ENCODE measurements at places on chromosomes 16 and 17. TPM values are rescaled to one million over a fixed set of nuclear protein-coding genes. Genes with fewer than 3 reads are reported as not detected.

DNA sequence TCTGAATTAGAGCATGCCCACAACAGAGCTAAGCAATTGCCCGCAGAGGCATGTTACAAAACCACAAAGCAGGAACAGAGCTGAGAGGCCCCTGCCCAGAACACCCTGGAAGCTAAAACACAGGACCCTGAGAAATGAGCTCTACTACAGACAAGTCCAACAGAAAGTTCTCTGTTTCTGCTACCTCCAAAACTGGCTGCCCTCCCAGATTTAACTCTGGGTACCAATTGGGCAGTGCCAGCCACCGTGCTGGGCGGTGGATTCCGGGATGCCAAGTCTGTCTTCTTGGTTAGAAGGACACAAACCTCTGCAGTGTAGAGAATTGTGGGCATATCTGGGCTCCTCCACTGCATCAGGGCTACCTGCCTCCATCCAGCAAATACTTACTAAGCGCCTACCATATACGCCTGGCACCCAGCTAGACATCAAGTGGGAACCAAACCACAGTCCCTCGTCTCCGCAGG, 1.0 kb downstream of the CMTM4 start:
- peaks cover 16% of the 10 kb centered on the region for H3K4me1 ChIP-seq
- H3K4me3 ChIP-seq: peak overlapping the region; percentile 87
- peak overlapping the region; percentile 65 for H3K27ac ChIP-seq
- H3K27me3 ChIP-seq: peaks cover 3% of the 10 kb centered on the region
- H3K36me3 ChIP-seq: no peaks in the 10 kb centered on the region

The PRR35 gene
- 0.12 TPM for total RNA-seq

The BRCA1 gene
- total RNA-seq: 19.4 TPM

DNA sequence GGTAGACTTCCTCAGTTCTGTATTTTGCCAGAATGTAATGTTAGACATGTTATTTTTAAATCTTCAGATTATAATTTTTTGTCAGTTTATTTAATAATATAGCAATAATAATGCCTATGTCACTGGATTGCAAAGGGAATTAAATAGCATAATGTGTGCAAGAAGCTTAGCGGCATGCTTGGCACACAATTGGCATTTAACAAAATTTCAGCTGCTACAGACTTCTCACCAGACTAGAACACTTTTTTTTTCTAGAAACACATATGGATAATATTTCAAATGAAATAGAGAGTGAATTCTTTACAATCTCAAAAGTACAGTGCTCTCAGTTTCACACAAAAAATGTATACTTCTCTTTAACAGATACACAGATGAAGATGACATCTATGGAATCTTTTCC, 757.4 kb downstream of the CDH11 start:
- H3K36me3 ChIP-seq: no peaks in the 10 kb centered on the region
- H3K27ac ChIP-seq: no peak overlapping the region
- no peaks in the 10 kb centered on the region for H3K27me3 ChIP-seq
- DNase-seq: no peak
- H3K4me1 ChIP-seq: peaks cover 17% of the 10 kb centered on the region
- no peak overlapping the region for H3K4me3 ChIP-seq

DNA sequence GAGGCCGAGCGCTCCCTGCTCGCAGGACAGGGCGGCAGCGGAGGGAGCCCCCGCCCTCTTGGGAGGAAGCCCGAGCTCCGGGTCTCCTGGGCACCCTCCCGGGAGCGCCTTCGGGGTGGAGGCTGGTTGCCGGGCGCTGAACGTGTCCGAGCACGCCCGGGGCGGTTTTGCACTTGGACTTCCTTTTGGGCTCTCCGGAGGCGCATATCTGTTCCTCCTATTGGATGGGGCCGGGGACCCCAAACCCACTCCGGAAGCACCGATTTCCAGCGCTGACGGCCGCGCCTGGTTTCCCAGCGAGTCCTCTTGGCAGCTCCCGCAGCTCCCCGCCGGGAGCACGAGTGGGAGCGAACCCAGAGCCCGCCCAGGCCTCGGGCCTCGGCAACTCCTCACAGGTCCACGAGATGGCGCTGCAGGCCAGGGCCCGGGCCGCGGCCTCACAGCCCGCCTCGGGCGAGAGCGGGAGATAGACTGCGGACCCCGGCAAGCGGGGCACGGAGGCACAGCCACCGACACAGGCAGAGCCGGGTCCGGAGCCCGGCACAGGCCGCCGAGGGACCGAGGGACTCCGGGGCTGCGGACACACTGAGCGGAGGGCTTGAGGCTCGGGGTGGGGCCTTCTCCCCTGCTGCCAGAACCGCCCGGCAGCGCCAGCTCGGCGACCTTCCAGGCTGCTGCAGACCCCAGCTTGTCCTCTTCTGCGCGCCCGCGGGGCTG, 12.7 kb downstream of the TBX2 start:
- H3K4me3 ChIP-seq: peak overlapping the region; percentile 74
- H3K27ac ChIP-seq: no peak overlapping the region
- DNase-seq: no peak
- H3K36me3 ChIP-seq: peaks cover 3% of the 10 kb centered on the region
- peaks cover 48% of the 10 kb centered on the region for H3K27me3 ChIP-seq

The SLC5A10 gene
- total RNA-seq: not detected

The GAS2L2 gene
- total RNA-seq: not detected

DNA sequence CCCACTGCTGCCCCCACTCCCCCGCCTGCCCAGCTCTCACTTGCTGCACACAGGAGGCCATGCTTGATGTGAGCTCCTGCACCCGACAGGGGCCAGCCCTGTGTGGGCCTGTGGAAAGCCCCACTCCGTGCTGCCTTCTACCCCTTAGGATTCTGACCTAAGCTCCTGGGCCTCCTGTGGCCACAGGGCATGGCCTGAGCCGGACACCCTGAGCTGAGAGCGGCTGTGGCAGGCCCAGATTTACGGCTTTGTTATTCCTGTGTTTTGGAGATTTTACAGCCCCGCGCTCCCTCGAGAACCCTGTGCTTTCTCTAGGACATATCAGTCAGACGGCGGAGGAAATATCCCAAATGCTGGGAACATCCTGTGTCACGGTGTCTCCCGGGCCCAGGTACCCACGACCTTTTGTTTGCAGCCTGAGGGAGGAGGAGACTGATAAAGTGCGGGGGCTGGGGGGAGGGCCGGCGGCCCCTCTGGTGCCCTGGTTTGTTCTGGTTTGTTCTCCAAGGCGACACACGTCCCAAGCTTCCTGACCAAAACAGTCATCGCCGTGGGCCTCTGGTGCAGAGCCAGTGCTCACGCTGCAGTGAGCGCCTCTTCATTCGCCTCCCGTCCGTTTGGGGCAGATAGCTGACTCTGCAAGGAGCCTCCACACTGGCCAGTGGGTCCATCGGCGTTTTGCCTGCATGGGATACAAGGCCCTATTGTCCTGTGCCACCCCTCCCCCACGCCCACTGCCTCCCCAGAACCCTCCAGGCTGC, 363.4 kb downstream of the C16orf95 start:
- peaks cover 19% of the 10 kb centered on the region for H3K27me3 ChIP-seq
- peak; percentile 70 for DNase-seq
- H3K4me3 ChIP-seq: no peak overlapping the region
- H3K27ac ChIP-seq: no peak overlapping the region
- peaks cover 12% of the 10 kb centered on the region for H3K4me1 ChIP-seq

GRCh38 chr17:7971651-7972050, 30.8 kb upstream of the GUCY2D start:
- no peaks in the 10 kb centered on the region for H3K4me1 ChIP-seq
- H3K27ac ChIP-seq: no peak overlapping the region
- no peak overlapping the region for H3K4me3 ChIP-seq
- no peaks in the 10 kb centered on the region for H3K36me3 ChIP-seq
- H3K27me3 ChIP-seq: peaks cover 23% of the 10 kb centered on the region
- no peak for DNase-seq

DNA sequence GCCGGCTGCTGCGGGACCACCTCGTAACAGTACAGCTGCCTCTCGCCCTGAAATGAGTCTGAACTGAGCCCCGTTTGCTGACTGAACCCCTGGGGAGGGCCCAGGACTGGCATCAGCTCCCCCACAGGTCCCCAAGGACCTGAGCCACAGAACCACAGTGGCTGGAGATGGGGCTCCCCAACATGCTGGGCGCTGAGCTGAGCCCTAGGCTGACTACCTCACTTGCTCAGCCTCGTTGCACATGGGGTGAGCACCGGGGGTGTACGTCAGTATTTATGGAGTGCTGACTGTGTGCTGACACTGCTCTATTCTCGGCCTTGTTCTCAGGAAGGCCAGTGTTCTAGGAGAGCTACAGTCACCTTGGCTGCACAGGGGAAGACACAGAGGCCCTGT, 6.6 kb upstream of the VASN start:
- no peak overlapping the region for H3K4me3 ChIP-seq
- H3K4me1 ChIP-seq: peaks cover 5% of the 10 kb centered on the region
- H3K36me3 ChIP-seq: no peaks in the 10 kb centered on the region
- no peak for DNase-seq
- no peaks in the 10 kb centered on the region for H3K27me3 ChIP-seq

DNA sequence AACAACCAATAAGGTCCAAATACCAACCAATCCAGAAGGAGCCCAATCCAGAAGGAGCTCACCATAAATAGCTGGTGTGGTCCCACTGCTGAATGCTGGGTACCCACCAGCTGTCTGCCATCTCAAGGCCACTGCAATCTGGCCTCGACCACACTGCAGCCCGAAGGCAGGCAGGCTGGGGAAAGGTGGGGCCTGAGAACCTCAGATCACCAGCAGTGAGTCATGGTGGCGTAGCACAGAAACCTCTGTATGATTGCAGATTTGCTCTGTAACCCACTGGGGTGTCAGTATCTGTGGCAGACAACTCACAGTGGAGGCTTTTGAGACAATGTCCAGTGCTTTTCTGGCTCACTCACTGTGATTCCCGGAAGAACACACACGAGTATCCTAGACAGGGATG, 14.7 kb upstream of the CMTR2 start:
- H3K27me3 ChIP-seq: peaks cover 12% of the 10 kb centered on the region
- DNase-seq: no peak
- H3K4me1 ChIP-seq: no peaks in the 10 kb centered on the region
- H3K27ac ChIP-seq: no peak overlapping the region
- no peaks in the 10 kb centered on the region for H3K36me3 ChIP-seq

GRCh38 chr17:62753562-62753961, 54.6 kb downstream of the MARCHF10 start:
- no peaks in the 10 kb centered on the region for H3K36me3 ChIP-seq
- no peak overlapping the region for H3K27ac ChIP-seq

GRCh38 chr16:67248401-67249177, at the start of gene SLC9A5:
TSS of gene SLC9A5 (plus strand) at chr16:67248979. CDS start at chr16:67249015, 36 bp downstream.
- H3K4me3 ChIP-seq: peak within 1 kb of the TSS; percentile 87
- peaks cover 22% of the 10 kb centered on the region for H3K4me1 ChIP-seq
- DNase-seq: no peak
- no peaks in the 10 kb centered on the region for H3K36me3 ChIP-seq
- H3K27ac ChIP-seq: peak within 1 kb of the TSS; percentile 89

The KDM6B gene
- 69.1 TPM for total RNA-seq

DNA sequence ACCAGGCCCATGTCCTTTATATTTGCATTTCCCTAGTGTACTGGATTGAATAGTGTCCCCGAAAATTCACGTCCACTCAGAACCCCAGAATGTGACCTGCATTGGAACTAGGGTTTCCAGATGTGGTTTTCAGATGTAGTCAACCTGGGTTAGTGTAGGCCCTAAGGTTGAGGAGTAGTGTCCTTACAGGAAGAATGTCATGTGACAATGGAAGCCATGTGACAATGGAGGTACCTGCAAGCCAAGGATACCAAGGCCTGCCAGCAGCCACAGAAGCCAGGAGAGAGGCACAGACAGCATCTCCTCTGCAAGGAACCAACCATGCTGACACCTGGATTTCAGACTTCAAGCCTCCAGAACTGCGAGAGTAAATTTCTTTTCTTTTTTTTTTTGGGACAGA, 5.2 kb upstream of the PRR15L start:
- no peaks in the 10 kb centered on the region for H3K36me3 ChIP-seq
- H3K4me3 ChIP-seq: no peak overlapping the region
- DNase-seq: no peak

The SOCS7 gene
- 25.8 TPM for total RNA-seq

DNA sequence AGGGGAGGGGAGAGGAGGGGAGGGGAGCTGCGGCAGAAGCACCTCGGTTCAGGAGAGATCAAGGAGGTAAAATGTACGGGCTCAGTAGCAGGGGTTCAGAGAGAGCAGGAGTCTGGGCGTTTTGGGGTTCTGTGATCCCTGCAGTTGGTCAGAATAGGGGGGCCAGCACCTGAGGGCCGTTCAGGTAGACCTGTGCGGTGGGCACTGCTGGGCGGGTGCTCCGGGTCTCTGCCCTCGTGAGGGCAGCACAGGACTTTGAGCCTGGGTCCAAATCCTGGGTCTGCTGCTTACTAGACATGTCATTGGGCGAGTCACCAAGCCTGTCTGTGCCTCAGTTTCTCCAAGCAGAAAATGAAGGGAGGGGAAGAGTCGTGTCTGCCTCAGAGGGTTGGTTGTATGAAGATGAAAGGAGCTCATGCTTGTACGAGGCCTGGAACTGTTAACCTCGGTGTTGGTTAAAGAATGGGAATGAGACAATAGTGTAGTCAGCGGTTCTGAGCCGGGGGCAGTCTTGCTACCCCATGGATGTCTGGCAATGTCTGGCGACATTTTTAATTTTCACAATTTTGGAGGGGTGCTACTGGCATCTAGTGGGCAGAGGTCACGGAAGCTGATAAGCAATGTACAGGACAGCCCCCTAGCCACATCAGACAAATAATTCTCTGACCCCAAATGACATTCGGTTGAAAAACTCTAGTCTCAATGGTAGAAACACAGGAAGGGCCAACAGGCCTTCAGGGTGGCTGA, 35.4 kb downstream of the OR1D5 start:
- peak; percentile 45 for DNase-seq
- H3K36me3 ChIP-seq: peaks cover 8% of the 10 kb centered on the region
- no peaks in the 10 kb centered on the region for H3K27me3 ChIP-seq
- no peak overlapping the region for H3K4me3 ChIP-seq
- no peak overlapping the region for H3K27ac ChIP-seq

The GNGT2 gene
- total RNA-seq: 0.34 TPM

DNA sequence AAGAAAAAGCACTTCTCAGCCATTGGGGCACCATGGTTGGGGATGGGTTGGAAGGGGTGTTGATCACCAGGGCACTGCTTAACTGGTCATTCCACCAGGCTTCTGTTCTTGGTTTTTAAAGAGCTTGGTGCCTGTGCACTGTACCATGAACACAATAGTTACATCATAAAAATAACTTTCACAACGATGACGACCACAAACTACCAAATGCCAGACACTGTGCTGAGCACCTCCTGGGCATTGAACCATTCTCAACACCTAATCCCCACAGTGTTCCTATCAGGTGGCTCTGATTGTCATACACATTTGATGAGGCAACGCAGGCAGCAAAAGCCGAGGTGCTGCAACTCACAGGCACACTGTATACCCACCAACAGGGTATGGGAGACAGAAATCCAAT, 208.0 kb downstream of the FOXL1 start:
- DNase-seq: no peak
- no peaks in the 10 kb centered on the region for H3K36me3 ChIP-seq
- H3K4me3 ChIP-seq: no peak overlapping the region
- no peak overlapping the region for H3K27ac ChIP-seq

The PCGF2 gene
- 37.6 TPM for total RNA-seq

GRCh38 chr17:57538736-57539456, 206.2 kb downstream of the CCDC182 start:
- no peak for DNase-seq
- H3K4me3 ChIP-seq: peak overlapping the region; percentile 68
- H3K27ac ChIP-seq: peak overlapping the region; percentile 81

GRCh38 chr16:77393955-77394354, 40.9 kb downstream of the ADAMTS18 start:
- no peak overlapping the region for H3K27ac ChIP-seq
- H3K4me1 ChIP-seq: peaks cover 24% of the 10 kb centered on the region
- H3K27me3 ChIP-seq: no peaks in the 10 kb centered on the region

Measured in type B pancreatic cell (in vitro differentiated cells).